ENCODE measurements at places on chromosomes 3 and 15.

DNA sequence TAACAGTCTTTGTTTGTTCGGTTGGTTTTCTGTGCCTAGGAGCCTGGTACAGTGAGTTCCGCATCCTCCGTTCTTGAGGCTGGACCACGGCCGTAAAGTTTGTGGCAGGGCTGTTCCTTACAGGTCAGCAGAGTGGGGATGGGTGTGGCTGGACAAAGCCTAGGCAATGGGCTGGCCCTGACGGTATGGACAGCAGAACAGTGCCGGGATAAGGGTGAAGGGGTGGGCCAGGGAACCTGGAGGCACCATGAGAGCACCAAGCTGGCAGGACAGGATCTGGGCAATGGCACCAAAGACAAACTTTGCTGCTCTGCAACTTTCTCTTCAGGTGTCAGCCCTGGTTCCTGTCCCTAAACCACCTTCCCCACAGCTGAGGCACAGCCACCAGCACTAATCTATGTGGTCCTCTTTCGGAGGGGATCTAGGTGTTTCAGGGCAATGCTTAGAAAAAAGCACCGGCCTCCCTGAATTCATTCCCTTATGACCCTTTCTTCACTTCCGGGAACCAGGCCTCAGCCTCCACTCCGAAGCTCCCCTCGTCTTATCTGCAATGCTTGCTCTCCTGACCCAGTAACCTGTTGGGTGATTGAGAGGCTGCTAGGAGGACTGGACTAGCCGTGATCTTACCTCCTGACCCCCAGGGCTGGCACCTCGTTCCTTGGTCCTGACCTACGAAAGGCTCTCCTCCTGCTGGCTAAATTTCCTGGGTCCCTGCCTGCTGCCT lies 54.4 kb downstream of the KLHL6 start:
- no peak for DNase-seq

DNA sequence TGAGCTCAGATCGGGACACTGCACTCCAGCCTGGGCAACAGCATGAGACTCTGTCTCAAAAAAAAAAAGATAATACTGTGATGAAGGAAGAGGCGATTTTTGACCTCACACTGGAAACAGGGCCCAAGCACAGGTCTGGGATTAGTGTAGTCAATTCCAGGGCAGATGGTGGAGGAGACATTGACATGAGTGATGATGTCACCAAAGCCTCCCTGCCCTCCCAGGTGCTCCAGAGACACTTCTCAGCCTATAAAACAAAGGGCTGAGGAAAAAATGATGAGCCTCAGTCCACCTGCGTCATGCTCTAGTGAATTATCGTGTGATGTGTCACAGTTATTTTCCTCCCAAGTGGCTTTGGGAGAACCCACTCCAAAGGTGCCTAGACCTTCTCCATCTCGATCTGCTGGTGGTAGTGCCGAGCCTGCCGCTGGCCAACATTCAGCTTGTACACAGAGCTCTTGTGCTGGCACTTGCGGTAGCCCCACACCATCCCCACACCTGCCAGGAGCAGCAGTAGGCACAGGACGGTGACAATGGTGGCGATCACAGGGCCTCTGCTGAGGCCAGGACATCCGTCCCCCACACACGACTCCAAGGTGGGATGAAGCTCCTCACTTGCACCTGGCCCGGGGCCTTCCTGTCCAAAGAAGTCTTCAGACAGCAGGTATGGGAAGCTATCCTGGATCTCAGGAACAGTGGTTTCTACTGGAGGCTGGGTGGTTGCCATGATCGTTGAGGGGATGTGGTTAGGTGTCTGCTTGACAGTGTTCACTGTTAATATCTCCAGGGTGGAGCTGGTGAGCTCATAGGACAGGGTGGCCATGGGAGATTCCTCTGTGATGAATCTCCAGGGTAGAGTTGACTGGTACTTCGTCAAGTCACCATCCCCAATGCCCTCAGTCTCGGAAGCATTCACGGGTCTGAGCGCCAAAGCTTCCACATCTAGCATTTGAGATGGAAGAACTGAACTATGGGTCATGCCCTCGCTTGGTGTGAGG lies 38.8 kb downstream of the CRTAP start:
- no peak for DNase-seq

DNA sequence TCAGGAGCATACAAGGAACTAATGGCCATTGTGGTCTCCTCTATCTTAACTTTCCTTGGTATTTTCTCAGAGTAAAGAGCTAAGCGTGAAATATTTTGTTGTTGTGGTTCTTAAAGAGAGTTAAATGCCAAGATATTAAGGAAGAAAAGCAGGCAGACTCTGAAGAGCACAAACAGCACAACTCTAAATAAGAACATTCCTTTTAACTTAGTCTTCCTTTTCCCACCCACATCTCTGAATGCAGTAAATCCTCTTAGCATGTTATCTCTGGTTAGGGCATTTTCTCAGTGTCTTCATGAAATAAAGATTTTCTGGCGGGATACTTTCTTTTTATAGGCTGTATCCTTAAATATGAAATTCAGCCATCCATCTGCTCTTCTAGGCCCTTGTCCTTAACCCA lies 1.5 kb downstream of the GPR87 start:
- no peak for DNase-seq

DNA sequence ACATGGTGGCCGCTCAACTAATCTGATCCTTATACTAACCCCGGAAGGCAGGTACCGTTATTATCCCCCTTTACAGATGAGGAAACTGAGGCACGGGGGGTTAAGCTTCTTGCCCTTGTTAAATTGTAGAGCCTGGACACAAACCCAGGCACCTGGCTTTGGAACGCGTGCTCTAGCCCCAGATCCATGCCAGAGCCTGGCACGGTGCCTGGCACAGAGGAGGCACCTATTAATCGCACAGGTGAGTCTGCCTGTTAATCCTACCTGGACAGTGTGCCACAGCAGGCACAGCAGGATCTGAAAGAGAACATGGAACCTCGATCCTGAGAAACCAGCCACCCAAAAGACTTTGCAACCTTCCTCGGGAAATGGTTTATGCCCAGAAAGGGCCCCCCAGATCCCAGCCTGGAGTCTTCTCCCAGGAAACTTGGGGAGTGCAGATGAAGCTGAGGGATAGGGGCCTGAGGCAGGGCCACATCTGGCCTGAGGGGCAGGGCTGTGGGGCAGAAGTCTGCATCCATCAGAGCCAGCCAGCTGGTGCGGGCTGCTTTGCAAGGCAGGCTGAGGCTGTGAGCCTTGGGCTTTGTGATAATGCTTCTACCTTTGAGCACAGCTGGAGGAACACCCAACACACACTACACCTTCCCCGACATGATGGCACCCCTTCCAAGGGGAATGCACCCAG lies 55.3 kb upstream of the SLC6A1 start:
- no peak for DNase-seq

- no peak for DNase-seq
Observed at GRCh38 chr15:92159906-92160841, 233.5 kb upstream of the ST8SIA2 start.

DNA sequence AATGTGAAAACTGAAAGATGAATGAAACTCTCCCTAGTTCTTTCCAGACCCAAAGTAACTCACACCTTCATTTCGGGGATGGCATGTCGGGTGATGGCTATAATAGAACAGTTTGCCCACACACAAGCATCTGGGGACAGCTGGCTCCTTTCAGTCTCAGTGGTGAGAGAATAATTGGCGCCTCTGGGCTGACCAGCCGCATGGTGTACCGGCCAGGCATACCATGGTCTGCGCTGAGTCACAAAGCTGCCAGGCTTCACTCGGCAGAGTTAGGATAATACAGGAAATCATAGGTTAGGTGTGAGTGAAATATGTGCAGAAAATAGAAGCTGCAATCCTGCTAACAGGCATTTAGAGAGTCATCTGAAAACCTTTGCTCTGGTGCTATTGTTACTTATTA lies 80.4 kb upstream of the IGF1R start:
- DNase-seq: no peak

- no peak for DNase-seq
Observed at GRCh38 chr3:14146381-14147065, 21.7 kb downstream of the TMEM43 start.

DNA sequence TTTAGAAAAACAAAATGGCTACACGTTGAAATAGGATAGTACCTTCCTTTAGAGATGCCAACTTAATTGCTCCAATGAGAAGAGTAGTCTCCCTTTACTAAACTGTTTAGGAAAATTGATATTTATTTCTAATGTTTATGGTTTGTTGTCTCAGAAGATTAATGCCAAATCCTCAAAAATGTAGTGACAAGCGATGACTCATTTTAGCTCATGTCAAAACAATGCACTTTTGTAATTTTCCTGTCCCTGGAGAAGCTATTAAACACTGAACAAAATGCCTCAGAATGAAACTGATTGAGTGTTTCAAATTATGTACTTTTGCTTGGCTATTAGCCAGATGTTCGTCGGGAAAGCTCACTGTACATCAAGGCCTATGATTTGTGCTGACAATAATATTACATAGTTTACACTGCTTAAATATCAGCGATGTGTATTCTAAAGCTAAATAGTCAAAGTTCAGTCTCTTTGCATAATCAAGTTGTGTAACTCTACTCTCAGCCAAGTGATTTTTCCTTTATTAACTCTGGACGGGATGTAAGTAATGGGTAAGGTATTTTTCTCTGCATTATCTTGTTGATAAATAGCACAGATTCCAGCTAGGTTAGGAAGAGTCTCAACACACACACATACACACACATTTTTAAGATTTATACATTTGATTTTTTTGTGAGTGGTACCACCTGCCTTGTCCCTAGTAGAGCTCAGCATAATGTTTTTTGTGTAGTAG lies 83.7 kb downstream of the CMSS1 start:
- DNase-seq: no peak

DNA sequence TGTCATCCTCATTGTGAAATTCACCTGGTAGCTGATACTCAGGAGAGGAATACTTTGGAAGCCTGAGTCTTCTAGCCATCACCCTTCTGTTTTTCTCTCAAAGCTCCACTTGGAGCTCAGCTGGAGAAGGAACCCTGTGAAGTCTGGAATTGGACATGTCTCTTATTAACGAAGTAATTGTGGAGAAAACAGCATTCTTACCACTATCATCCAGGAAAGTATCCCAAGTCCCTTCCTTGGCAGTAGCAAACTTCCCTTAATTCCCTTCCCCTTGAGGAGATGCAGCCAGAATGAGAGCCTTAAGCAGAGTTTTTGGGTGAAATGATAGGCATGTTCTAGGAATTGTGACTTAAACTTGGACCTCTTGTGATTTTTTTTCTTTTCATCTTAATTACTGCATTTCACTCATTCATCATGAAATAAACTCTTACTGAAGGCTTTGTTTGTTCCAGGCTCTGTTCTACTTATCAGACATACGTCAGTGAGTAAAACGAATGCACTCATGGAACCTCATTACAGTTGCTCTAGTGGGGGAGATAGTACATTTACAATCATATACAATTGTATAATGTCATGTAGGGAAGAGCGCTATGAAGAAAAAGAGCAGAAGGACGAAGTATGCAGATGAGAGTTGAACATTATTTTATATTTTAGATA lies 30.5 kb upstream of the TCF12 start:
- DNase-seq: no peak

DNA sequence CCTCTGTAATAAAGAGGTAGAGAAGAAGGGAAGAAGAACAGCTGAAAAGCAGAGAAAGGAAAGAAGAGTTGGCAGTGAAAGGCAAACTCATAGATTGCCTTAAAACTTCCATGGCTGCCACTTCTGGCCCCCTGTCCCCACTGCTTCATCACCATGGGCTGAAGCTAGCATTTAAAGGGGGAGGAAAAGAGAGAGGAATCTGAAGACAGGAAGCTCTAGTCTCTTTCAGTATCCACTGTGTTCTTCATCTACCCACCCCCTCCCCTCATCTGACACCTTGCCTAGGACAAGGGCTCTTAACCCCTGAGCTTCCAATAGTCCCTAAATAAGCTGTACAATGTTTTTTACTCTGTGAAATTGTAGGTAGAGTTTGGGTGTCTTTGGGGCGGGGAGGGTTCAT lies 60.6 kb downstream of the ALCAM start:
- no peak for DNase-seq

- DNase-seq: no peak
Observed at GRCh38 chr15:56985856-56986255, 67.4 kb downstream of the TCF12 start.

- peak; percentile 37 for DNase-seq
Observed at GRCh38 chr15:55279746-55280351, 9.8 kb downstream of the RAB27A start.

- no peak for DNase-seq
Observed at GRCh38 chr3:16741103-16741758, 136.0 kb upstream of the DAZL start.

- no peak for DNase-seq
Observed at GRCh38 chr3:121918779-121919483, 24.7 kb downstream of the SLC15A2 start.

- no peak for DNase-seq
Observed at GRCh38 chr3:111668888-111669488, 73.8 kb upstream of the ZBED2 start.

DNA sequence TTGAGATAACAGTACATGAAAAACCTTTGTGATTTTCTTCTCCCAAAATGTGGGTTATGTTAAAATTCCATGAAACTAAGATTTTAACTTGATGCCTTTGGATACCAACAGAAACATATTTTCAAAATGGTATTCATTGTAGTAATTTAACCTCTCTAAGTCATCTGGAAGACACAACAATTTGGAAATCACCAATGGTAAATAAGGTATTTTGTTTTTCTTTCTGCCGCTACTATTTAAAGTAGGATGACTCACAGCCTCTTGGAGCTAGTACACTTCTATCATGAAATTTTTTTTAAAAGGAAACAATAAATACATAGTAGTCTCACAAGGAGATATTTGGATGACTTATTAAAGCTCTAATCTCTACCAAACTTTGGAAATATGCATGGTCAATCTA lies 291.6 kb upstream of the VEPH1 start:
- DNase-seq: no peak

GRCh38 chr3:40504636-40505430 lies 1.0 kb upstream of the ZNF620 start:
- DNase-seq: no peak

GRCh38 chr3:50192689-50193141 lies 1.3 kb downstream of the GNAT1 start:
- peak; percentile 63 for DNase-seq

DNA sequence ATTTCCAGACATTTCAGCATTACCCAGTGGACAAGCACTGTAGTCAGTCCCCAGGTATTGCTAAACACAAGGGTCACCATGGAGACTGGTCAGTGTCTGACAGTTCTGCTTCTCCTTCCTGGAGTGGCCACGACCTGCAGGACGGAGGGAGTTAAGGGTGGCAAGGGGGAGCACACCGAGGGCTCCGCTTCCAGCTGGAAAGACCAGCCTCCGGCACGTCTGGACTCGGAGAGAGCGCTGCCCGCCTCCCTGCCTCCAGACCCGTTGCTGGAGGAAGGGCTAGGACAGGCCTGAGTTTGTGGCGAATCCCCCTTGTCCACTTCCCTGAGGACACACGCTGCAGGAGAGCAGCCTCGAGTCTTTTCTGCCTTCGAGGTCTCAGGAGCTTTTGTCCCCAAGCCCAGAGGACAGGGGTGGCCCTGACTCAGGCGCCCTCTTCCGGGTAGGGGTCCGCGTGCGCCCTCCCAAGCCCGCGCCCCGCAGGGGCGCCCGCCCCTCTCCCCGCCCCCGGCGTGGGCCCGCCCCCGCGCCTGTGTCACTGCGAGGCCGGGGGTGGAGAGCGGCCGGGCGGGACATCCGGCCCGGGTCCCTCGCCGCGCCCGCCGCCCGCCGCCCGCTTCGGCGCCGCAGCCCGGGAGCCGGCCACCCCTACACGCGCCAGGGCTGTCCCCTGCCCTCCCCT lies at the start of gene CHST14:
Gene CHST14 (plus strand): TSS at position 562 of the 682 bp plus-strand sequence. CDS start 230 bp downstream, outside the sequence.
- DNase-seq: peak; percentile 52

- DNase-seq: no peak
Observed at GRCh38 chr3:12170207-12170606, 11.5 kb upstream of the TIMP4 start.

GRCh38 chr3:42033741-42034140 lies 57.4 kb upstream of the TRAK1 start:
- no peak for DNase-seq

Measured in stimulated activated CD4-positive, alpha-beta T cell treated with anti-CD3 and anti-CD28 coated beads, Interleukin-2, amount 100 ng/mL, for 4 hours (primary cell).